ENCODE measurements at places on chromosomes 16 and 17.

DNA sequence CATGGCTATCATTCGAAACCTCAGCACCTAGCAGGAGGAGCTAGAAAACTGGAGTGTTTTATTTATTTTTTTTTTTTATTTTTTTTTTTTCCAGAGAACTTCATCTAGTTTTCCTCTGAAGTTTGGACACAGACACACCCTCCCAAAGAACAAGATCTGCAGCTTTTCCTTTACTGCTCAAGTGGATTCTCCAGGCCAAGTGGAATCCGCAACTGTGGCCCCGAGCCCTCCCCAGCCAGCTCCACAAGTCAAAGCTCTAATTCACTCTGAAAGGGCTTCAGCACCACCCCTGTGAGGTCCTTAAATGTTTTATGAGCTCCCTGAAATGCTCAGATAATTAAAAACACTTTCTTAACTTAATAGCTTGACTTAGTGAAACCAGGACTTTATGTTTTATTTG is 332.1 kb upstream of the DYNLRB2 start:
- no peak for DNase-seq

GRCh38 chr17:61362396-61362795 is 37.2 kb upstream of the TBX2 start:
- DNase-seq = no peak

- DNase-seq = no peak
Measured at GRCh38 chr16:73383195-73383987, 335.5 kb upstream of the ZFHX3 start.

GRCh38 chr16:23500862-23501225 is 9.4 kb downstream of the GGA2 start:
- no peak for DNase-seq

DNA sequence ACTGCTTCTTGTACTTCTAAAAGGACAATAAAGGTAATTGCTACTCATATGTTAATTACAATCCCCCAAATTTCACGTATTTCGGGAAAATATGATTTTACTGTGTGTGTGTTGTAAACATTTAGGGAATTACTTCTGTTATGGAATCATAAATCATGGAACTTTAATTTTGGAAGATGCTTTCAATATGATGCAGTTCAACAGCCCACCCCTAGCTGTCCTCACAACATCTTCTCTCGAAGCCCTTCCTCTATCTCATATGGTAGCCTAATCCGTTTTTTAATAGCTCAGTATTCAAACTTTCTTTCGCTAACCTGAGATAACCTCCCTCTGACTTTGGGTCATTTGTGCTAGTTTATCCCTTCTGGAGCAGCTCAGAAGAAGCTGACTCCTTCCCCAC is 78.4 kb downstream of the ANKFN1 start:
- DNase-seq = no peak

DNA sequence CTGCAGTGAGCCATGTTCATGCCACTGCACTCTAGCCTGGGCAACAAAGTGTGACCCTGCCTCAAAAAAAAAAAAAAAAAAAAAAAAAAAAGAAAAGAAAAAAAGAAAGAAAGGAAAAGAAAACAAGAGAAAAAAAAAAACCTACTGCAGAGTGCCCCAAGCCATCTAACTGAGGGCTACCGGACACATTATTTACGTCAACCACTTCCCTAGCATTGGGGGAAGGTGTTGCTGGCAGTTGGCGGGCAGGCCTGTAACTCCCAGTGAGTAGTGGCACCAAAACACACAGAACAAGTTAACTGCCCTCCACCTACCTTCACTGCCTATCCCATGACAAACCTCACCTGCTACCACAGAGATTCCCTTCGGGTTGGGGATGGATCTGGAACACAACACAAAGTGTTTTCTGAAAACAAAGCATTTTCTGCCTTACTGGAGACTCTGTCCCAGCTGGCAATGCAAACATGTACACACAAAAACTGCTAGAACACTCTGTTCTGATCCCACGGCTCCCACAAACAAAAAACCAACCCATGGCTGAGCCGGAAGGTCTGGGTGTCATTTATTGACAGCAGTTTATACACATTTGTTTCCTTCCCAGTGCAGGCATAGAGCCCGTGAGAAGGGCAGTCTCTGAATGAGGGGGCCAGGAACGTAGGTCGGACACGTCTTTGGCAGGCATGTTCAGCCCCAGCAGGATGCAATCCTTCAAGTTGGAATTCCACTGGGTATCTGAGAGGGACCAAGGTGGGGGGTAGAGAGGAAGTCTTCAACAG is 11.0 kb downstream of the PHB1 start:
- no peak for DNase-seq

GRCh38 chr17:75447951-75448856 is 8.2 kb upstream of the TMEM94 start:
- DNase-seq = no peak

GRCh38 chr17:80986816-80987475 is 4.7 kb upstream of the CHMP6 start:
- DNase-seq = no peak

DNA sequence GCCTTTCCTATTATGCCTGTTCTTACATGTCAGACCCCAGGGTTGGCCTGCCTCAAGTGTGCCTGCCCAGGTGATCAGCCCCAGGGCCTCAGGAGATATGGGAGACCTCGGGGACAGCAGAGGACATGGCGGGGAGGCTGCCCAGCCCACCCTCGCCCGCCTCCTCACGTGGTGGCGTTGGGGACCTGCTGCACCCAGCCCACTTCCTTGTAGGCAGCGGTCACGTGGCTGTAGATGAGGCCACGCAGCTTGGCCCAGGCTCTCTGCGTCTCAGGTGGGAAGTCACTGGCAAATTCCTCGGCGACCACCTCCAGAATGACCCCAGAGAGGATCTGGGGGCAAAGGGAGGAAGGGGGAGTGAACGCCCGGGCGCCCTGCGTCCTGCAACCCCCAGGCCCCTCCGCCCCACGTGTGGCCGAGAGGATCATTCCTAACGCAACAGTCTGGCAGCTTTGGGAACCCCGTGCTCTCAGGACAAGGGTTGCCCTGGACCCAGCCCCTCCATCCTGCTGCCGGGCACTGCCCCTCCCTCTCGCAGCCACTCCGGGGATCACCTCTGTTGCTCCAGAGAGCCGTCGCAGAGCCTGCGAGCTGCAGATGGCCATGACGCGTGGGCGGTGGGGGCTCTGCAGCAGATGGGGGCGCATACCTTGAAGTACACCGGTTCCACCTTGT is 6.6 kb downstream of the CYGB start:
- DNase-seq = no peak

DNA sequence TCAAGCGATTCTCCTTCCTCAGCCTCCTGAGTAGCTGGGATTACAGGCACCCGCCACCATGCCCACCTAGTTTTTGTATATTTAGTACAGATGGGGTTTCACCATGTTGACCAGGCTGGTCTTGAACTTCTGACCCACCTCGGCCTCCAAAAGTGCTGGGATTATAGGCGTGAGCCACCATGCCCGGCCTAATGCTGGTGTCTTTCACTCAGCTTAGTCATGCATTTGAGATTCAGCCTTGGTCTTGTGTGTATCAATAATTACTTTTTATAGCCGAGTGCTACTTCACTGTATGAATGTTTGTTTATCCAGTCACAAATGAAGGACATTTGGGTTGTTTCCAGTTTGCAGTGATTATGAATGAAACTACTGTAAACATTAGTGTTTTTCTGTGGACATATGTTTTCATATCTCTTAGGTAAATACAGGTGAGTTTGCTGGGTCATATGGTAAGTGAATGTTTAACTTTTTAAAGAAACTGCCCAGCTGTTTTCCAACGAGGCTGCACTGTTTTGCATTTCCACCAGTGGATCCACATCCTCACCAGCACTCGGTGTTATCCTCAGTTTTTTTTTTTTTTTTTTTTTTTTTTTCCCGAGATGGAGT is 11.0 kb upstream of the PLCG2 start:
- DNase-seq = no peak

DNA sequence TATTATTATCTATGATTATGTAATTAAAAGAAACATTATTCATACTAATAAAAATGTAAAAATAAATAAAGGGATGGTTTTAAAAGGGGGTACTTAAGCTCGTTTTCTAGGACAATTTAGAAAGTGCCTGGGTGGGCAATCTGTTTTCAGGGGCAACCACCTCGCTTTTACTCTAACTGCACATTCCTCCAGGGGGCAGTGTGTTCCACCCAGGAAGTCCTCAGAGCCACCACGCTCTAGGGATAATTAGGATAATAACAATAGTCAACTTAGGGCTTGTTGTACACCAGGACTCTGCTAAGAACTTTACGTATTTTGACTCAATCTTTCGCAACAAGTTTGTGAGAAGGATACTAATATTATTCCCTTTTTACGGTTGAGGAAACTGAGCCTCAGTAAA is 396.7 kb upstream of the MAF start:
- peak; percentile 7 for DNase-seq

DNA sequence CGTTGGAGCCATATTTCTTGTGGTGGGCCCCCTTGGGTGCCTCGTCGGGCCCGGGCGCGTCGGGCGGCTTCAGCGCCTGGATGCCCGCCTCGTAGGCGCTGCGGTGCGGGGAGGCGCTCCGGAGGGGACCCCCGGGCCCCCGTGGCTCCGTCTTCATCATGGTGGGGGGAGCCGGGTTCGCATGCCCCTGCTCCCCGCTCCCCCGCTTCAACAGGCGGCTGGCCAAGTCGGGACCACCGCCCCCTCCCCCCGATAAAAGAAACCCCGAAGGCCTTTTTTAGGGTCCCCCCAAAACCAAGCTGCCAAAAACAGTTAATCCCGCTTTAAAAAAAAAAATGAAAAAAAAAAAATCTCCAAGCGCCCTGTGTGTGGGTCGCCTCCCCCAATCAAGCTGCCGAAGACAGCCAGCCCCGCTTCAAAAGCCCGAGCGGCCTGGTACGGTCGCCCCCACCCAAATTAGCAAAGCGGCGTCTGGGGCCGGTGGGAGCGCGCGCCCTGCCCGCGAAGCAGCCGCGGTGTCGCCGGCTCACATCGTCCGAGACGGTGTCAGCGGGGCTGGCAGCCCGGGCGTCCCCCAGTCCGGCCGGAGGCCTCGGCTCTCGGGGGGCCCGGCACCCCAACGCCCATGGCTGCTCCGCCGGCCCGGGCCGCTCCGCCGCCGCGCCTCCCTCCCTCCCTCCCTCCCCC is at the start of gene PPP1R9B:
PPP1R9B (minus strand) TSS at position 324 of the 687 bp plus-strand sequence; CDS start at position 160, 164 bp downstream.
- DNase-seq = no peak

DNA sequence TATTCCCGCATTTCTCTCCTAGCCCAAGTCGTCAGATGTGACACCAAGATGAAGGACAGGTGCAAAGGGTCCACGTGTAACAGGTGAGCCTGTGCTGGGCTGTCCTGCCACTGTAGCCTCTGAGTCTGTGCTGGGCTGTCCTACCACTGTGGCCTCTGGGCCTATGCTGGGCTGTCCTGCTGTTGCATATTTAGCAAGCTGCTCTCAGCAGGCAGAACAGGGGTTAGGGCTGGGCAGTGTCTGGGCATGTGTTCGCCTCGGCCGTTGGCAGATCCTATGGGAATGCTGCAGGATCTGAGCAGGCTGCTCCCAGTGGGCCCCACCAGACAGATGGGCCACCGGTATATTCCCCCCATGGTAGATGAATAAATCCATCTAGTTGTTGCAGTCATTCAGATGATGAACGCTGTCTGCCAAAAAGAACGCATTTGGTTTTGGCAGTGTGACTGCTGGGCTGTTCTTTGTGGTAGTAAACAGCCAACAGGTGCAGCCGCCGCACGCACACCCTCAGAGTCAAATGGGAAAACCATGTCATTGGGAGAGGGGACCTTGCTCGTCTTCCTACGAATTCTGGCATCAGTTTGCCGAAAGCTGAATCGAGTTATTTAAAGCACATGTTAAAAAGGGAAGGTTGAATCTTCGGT is 49.2 kb downstream of the CRISPLD2 start:
- DNase-seq = no peak

- DNase-seq = no peak
Measured at GRCh38 chr17:49969795-49970389, 902 bp downstream of the DLX4 start.

GRCh38 chr17:1055751-1056645 is 59.1 kb downstream of the TIMM22 start:
- DNase-seq = peak; percentile 85

- no peak for DNase-seq
Measured at GRCh38 chr16:86010680-86011141, 111.7 kb downstream of the IRF8 start.

DNA sequence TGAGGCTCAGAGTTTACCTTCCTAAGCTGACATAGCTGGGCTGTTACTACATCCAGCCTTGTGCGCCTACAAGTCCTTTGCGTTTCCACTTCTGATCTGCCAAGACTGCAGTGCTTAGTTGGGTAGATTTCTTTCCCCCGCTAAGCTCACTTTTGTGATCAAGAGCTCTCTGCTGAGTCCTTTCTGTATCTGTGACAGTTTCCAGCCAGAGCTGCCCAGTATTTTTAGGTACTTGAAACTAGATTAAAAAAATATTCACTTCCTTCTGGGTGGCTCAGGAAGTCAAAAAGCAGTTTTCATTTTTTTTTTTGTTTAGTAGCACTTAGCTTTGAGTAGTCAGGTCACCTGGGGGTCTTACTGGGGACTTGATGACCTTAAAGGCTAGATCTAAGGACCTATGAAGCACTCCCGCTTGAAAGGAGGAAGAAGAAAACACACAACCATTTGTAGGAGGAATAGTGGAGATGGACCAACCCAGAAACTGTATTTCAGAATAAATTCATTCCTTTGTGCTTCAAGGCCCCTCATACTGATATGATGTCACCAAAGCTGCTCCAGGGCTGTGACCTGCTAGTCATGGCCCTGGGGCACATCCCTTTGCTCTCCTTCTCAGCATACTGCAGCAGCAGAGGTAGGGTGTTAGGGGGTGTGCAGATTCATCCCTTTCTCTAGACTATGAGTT is 75.6 kb upstream of the HNF1B start:
- DNase-seq = no peak

DNA sequence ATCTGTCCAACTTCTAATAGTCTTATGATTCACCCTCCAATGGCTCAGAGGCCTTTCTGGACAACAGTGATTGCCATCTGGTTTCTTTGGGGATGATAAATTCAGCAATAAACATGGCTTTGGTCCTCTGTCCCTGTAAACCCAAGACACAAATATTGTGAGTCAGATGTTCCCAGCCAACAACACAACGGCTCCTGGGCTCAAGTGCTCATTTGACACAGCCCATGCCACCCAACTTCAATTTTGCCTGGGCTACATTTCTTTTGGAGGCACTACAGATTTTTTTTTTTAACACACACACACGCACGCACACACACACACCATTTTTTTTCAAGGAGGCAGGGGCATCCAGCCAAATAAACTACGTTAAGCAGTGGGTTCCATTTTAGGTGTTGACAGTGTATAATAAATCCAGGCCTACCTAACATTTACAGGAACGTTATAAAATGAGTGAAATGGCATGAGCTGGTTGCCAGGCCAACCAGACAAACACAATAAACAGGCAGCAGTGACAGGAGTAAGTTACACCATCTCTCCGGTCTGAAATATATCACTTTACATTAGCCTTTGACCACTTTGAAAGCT is 939.9 kb upstream of the SOX9 start:
- no peak for DNase-seq

DNA sequence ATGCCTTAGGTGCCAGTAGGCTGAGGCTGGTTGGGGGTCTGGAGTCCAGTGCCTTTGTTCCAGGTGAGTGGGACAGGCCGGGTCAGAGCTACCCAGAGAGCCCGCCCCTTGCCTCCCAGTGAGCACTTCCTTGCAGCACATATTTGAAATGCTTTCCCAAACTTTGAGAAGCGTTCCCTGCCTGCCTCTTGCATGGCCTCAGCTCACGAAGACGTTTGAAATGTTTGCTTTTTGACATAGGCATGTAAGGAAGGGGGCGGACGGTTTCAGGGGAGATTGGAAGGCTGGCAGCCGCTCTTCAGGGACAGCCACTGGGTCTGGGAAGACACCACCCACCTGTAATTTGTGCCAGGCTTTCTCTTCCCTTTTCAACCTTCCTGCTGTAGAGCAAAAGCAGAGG is 5.1 kb upstream of the FOXL1 start:
- DNase-seq = no peak

Measured in dermis blood vessel endothelial cell (primary cell).